ENCODE measurements at places on chromosomes 6 and 20.
A peak's percentile ranks its signal among the peaks of the same experiment; 100 is the strongest.

DNA sequence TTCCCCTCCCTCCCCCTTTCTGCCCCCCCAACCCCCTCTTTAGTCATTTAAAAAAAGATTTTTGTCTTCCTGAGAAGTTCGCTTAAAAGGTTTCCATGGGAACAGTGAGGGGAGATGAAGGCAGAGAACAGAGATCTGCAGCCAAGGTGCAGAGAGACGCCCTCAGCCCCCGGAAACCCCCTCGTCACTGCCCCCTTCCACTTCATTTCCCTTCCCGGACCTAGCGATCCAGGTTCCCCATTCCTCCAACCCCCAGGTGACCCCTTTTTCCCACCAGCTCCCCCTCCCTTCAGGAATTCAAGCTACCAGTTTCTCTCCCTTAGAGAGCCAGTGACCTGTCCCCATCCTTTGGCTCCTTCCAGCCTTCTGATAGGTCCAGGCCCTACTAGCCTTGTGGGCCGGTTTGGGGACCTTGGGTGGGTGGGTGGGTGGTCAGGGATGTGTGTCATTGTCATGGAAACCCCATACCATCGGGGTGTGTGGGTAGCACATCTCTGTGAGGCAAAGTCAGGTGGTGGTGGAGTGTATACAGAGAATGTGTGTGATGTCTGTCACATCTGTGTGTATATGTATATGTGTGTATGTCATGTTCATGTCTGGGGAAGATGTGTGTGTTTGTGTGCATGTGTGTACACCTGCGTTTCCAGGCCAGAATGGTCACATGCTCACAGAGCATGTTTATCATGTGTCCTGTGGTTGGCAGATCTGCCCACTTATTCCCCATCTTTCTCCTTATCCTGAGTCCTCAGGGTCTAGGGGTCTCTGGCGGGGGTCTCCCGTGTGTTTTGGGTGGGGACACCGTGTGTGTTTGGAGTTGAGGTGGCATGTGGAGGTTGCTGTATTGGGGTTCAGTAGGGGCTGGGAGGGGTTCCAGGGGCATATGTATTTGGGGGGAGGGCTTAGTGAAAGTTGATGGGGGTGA is 7.0 kb downstream of the SYNGAP1 start:
- no peak for DNase-seq

- no peak for DNase-seq
Measured at GRCh38 chr6:140009286-140009685, 634.8 kb upstream of the CITED2 start.

DNA sequence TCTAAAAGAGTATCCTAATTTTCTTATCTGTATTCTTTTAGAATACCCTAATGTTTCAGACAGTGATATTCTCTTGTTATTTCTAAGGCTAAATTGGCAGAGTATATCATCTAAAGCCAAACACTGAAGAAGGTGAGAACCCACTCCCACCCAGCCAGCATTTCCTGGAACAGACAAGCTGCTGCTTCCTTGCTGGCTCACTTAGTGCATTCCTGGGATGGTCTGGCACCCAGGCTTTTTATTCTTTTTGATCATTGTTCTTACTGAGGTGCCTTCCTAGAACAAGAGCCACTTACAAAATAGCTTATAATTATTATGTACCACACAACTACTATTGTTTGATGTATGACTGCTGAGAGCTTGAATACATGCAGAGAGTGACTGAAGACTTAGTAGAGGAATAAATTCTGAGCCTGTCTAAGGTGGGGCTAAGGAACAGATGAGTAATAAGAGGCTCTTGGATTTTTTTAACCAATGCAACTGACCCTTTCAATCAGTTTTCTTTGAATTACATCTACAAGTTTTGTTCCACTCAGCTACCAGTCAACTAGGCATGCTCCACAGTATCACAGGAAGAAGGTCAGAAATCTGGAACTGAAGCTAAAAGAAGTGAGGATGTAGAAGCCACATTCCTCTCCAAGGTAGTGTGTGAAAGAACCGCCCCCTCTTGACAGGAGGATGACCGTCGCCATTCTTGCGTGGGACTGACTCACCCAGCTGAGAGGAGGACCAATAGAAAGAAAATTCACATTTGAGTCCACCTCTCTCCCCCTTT is 30.1 kb downstream of the PRPH2 start:
- no peak for DNase-seq

DNA sequence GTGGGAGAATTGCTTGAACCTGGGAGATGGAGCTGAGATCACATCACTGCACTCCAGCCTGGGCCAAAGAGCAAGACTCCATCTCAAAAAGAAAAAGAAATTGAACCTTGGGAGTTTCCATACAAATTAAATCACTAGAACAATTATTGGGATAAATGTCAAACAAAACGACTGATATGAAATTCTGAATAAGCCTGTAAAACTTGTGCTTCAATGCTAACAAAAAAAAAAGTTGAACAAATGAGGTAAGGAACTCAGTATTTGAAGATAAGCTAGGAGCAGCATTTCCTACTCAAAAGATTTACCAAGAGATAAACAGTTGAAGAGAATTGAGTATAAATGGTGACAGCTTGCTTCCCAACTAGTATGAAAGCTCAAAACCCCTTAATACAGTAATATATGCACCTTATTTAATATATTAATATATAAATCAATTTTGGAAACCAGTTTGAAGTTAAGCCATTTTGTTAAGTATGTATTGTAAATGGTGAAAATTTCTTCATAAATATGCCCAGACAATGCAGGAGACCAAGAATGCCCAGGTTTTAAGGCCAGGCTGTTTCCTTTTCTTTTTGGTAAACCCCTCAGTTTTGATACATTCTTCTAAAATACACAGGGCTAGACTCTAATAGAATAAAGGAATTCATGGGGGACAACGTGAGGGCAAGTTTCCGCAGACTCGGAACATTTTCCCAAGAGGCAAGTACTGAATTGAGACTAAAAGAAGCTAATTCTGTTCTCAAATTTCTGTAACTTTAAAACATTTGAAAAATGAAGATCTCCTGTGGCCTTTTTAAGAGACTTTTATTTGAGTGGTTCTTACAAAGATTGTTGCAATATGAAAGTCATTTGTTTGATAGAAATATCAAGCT is 3.9 kb downstream of the ROMO1 start:
- DNase-seq = no peak

DNA sequence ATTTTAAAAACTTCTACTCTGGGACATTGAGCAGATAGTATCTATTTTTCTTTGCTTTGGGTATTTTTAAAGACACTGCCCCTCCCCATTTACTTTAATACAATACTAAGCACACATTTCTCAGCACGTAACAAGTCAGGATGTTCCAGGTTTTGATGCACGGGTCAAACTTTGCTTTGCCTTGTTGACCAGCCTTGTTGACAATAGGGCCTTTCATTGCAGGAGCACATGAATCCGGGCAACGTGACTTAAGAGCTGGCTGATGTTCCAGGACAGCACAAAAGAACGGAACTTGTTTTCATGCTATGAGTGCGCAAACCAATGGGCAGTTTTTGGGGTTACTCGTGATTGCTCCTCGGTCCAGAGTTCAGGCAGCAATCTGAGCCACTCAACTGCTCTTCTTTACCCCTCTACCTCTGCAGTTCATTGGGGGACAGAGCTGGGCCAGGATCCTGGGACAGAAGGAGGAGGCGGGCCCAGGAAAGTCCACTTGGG is 78.6 kb upstream of the SLC22A16 start:
- no peak for DNase-seq

DNA sequence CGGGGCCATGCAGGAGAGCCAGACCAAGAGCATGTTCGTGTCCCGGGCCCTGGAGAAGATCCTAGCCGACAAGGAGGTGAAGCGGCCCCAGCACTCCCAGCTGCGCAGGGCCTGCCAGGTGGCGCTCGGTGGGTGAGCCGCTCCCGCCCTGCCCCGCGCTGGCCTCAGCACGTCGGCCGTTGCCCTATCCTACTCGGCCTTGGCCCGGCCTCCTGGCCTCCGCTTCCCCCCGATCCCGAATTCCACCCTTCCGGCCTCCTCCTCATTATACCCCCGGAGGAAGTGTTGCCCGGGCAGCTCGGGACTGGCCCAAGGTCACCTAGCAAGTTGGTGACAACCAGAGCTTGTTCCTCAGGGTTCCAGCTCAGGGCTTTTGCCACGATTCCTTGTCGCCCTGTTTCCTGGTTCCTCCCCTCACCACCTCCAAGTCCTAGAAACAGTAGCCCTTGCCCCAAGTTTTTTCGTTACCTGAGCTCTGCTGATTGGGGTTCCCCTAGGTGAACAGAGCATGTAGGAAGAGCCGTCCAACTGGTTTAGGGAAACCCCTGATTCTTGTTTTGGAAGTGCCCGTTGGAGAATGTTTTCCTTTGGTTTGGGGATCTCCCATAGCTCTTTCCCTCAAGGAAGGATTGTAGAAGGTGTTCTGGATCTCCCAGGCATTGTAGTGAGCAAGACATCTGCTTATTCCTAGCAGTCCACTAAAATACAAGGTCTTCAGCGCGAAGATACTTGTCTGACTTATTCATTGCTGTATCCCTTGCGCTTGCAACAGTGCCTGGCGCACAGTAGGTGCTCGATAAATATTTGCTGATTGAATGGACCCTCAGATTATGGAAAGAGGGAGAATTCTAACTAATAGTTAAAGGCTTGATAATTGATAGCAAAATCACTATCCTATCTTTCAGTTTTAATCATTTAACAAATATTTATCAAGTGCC is 641 bp downstream of the ARFGEF2 start:
- DNase-seq = peak; percentile 90

DNA sequence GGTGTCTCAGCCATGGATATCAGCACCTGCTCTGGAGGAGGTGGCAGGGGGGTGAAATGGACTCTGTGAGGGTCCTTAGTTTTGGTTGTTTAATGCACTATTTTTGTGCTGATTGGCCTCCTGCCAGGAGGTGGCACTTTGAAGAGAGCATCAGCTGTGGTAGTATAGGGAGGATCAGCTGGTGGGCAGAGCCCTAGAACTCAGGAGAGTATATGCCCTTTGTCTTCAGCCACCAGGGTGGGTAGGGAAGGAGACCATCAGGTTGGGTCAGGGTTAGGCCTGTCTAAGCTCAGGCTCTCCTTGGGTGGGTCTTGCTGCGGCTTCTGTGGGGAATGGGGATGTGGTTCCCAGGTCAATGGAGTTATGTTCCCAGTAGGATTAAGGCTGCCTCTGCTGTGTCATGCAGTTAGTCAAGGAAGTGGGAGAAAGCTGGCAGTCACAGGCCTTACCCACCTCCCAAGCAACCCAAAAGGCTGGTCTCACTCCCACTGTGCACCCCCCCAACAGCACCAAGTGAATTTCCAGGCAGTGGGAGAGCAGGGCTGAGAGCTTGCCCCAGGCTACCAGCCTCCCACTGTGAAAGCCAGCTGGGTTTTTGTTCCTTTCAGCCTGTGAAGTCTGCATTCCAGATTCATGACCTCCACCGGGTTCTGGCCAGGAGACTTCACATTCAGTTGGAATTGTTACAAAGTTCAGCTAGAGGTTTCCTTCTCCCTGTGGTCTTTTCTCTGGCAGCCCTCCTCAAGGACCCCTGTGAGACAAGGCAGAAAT is 5.7 kb upstream of the OSTM1 start:
- no peak for DNase-seq

DNA sequence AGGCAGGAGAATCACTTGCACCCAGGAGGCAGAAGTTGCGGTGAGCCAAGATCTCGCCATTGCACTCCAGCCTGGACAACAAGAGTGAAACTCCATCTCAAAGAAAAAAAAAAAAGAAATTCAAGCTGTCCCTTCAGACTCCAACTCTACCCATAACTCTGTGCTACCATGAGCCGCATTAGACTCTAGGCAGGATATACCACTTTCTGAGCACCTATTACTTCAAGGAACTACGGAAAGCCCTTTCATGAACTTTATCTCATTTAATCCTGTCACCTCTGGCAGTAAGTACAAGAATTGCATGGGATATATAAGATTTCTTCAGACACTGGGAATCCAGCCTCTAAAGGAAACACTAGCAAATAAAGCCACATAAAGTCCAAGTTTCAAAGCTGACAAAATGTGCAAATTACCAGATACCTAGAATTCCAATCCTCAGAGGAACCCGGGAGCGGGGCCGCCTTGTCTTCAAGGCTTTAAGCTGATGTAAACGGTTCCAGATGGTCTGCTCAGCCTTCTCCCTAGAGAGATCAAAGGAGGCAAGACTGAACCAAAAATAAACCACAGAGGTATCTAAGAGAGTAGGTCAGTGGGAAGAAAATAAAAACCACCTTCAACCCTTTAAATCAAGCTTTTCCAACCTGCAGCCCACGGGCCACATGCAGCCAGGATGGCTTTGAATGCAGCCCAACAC is 9.4 kb downstream of the CDK5RAP1 start:
- DNase-seq = no peak

DNA sequence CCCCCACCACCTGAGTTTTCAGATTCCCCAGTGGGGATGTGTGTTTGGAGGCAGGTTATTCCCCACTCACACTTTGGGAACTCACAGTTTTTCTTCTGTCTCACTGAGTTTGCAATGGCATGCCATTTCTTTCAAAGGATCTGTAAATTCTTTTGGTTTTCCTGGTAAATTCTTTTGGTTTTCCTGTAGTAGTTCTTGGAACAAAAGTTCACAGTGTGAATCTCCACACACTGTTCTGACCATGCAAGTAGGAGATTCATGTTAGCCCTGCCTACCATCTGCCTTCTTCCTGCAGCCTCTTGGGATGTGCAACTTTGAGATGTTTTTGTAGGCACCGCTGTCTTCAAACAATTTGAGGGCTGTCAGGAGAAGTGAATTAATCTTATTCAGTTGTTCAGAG is 165.6 kb upstream of the OGFRL1 start:
- DNase-seq = no peak
